Activated CD8-positive, alpha-beta memory T cell treated with anti-CD3 and anti-CD28 coated beads for 48 hours (primary cell): ENCODE measurements at places on chromosomes 3 and 15.

DNA sequence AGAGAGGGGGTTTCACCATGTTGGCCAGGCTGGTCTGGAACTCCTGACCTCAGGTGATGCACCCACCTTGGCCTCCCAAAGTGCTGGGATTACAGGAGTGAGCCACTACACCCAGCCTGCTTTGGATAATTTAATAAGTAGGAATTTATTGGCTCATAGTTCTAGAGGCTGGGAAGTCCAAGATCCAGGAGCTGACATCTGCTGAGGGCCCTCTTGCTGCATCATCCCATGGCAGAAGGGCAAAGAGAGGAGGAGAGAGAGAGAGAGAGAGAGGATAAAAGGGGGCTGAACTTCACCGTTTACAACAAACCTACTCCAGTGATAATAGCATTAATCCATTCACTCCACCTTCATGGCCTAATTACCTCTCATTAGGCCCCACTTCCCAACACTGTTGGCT, 62.0 kb upstream of the HES1 start:
- no peak for DNase-seq

- DNase-seq: no peak
These were observed 273.5 kb upstream of the SEMA6D start for GRCh38 chr15:47443839-47444238.

GRCh38 chr15:95681836-95682544, 648.5 kb upstream of the NR2F2 start:
- no peak for DNase-seq

GRCh38 chr3:187941135-187941847, 196.0 kb upstream of the BCL6 start:
- no peak for DNase-seq

DNA sequence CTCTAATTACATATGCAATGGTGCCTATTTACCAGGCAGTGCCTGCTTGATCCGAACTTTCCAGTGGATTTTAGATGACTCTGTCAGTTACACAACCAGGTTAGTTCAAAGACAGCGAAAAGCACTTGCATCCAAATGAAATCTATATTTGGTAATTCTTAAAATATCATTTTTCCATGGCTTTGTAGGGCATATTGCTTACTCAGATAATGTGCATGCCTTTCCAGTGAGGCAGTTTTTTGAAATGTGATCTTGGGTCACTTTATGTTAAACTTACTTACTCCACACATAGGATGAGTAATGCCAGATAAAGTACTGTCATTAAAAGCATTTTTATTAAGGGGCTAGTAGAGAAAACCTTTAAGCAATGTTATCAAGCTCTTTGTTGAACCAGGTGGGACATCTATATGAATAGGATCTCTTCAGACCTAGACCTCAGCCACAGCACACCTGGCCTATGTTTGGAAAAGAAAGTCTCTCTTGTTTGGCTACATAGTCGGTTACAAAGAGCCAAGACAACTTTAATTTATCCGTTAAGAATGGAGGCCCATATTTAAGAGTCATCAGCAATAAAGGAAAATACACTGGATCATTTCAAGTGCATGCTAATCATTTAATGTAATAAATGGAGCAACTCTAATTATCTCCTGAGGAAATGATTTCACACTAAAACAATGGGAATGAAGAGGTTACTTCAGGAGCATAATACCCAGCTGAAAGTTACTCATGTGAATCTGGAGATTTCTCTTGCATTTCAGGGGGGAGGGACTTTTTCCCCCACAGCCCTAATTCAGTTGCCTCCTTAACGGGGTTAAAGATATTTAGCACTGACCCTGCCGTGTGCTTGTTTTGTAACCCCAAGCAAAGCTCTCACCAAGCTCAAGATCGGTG, 56.3 kb upstream of the TMCO5A start:
- DNase-seq: no peak

- no peak for DNase-seq
These were observed 304.3 kb downstream of the ZIC1 start for GRCh38 chr3:147713234-147714133.

DNA sequence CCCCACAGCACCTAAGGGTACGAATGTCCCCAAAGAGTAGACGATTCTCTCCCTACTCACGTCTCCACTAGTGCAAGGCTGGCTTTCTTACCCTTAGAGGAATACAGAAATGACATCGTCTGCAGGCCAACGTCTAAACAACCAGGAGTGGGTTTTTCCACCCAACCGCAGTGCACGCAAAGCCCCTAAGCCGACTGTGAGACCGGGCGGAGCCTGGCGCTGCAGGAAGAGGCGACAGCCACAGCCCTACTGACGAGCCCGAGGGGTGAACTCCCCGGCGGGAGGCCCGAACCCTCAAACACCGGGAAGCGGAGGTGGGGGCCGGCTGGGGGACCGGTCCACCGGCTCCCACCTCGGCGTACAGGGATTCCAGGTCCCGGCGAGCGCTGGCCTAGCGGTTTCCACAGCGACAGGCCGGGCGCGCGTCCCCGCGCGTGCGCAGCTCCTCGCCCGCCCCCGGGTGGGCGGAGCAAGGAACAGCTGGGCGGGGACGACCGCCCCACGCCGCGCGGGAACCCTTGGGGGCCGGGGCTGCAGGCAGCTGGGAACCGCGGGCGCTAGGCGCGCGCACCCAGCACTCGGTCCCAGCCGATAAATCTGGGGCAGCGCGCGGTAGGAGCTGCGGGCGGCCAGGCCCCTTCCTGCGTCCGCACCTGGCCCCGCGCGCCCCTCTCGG, at the start of the genes CEP19 and PIGX:
Gene CEP19, minus strand, starts transcription at position 413 of the 676 bp plus-strand sequence. CDS start 3,593 bp downstream, outside the sequence.
Gene PIGX, plus strand, starts transcription at position 540 of the 676 bp plus-strand sequence.
- peak; percentile 87 for DNase-seq

DNA sequence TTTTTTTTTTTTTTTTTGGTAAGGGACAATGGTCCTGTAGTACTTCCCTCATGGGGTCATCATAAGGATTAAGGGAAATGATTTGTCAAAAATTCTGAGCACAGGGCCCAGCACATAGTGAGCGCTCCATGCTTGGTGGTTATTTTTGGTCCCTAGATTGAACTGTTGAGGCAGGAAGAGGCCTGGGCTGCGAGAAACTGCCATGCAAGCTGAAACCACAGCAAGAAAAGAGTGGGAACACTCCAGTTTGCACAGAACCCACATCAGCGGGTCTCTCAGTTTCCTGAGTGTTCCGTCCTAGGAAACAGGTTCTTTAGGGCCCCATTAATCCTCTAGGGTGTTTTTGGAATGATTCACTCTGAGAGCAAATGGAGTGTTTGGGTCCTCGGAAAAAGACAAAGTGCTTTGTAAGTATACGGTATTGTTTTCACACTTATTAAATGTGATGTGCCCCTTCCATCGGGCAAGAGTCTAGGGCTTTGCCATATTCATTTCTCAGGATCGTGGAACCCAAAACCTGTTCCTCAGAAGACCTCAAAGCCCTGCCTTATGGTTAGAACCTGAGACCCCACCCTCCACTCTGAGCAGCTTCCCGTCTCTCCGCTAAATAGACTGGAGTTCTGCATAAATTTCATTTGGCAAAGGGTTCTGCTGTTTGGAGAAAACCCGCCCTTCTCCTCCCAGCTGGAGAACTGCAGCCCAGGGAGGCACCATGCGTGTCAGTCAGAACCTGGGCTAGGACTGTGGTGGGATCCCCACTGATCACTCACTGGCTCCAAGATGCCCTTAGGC, 60.4 kb downstream of the SPSB4 start:
- no peak for DNase-seq

GRCh38 chr3:100104442-100104798, 9.9 kb downstream of the FILIP1L start:
- DNase-seq: no peak

- DNase-seq: no peak
These were observed 60.8 kb downstream of the RYK start for GRCh38 chr3:134189849-134190248.

GRCh38 chr3:2714834-2715233, 395.3 kb downstream of the IL5RA start:
- no peak for DNase-seq

DNA sequence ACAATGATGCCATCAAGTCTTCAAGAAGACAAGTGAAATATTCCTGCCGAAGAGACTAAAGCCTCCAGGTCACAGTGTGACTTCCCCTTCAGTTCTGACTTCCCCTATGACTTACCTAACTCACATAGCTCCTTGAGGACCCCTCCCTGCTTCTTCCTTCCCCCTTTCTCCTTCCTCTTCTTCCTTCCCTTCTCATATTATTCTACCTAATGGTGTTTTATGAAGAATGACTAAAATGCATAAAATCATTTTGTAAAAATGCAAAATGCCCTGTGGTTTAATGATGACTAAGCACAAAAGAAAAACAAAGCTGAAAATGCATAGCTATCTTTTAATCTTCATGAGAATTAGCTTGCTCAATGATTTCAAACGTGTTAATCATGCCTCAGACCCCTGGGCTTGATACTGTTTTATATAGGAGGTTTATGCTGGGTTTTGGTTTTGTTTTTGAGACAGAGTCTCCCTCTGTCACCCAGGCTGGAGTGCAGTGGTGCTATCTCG, 26.1 kb upstream of the TM4SF4 start:
- no peak for DNase-seq

DNA sequence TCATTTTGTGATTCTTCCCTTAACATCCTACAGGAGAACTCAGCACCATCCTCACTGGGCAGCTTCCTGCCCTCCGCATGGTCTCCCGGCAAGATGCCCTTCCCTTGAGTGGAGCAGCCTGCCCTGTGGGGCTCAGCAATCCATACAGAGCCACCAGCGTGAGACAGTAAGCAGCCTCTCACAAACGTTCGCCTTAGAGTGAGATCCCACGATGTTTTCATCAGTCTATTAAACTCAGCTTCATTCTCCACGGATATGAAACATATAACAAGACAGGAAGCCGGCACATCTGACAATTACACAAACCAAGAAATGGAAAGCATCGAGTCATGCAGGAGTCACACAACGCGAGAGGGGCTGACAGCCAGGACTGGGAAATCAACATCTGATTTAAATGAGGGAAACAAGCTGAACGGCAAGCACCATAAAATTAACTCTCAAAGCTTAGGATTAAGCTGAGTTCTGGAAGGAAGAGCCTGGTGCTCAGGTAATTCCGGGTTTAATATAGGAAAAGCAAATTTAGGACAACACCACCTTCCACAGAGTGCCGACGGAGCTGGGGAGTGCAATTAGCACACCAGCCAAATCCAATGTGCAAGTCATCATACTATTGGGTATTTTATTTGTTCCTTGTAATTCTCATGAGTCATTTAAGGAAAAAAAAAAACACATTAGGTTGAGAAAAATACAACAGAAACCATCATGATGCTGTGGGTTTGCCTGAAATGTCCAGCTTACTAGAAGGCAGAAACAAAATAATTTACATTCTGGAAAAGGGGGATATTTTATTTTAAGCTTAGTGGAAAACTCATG, 272.0 kb downstream of the OCA2 start:
- DNase-seq: no peak

DNA sequence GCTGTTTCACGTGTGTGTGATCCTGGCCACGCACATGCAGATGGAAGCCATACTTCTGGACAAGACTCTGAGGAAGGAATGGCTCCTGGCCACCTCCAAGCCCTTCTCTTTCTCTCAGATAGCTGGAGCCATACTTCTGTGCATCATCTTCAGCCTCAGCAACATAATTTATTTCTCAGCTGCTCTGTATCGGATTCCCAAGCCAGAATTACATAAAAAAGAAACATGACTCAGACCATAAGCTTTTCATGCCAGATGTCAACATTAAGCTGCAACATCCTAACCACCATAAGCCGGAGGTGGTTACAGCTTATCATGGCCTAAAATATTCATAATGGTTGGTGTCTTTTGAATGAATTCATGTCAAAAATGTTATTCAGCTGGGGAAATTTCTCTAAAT, 10.6 kb upstream of the KIF23 start:
- no peak for DNase-seq

DNA sequence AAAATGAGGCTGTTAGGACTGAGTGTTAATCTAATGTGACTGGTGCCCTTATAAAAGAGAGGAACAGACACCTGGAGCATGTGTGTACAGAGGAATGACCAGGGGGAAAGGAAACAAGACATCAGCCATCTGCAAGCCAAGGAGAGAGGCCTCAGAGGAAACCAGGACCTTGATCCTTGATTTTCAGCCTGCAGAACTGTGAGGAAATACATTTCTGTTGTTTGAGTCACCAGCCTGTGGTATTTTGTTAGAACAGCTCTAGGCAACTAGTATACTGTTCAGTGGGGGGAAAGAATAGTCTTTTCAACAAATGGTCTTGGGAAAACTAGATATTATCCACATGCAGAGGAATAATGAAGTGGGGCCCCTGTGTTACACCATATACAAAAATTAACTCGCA, 80.6 kb downstream of the CCR1 start:
- DNase-seq: no peak

GRCh38 chr15:36449662-36450145, 129.7 kb upstream of the CDIN1 start:
- no peak for DNase-seq

GRCh38 chr3:115218859-115219258, 71.8 kb upstream of the ZBTB20 start:
- no peak for DNase-seq

DNA sequence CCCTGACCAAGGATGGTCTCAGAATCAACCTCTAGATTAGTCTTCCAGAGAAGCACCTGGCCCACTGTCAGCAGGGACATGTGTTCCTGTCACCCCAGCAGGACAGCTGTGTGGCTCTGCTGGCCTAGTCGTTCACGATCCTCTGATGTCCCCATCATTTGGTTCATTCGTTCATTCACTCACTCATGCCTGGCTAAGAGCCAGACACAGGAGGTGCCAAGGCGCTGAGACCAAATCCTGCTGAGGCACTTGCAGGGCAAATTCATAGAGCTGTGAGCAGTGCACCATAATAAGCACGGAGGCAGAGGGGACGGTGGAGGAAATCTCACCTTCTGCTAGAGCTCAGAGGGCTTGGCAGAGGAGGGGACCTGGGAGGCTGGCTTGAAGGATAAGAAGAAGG, 49.9 kb upstream of the FGD5 start:
- no peak for DNase-seq

- DNase-seq: no peak
These were observed 194.0 kb upstream of the FEZF2 start for GRCh38 chr3:62567097-62568021.

- no peak for DNase-seq
These were observed 72.8 kb upstream of the IQSEC1 start for GRCh38 chr3:13145826-13146642.

DNA sequence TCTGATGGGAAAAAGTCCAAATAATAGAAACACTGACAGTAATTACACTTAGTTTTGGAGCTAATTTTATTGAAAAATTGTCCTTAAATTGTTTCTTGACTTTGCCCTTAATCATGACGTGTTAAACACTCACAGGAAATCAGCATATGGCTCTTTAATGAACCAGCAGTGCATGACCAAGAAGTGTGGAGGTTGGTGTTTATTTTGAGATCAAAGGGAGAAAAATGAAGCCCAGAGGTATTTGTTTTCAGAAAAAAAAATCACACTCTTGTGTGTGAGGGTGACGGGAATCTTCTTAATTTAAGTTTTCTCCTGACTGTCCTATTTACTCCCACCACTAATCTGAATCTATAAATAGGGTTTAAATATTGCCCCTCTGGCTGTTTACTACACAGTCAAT, 28.8 kb upstream of the SYNM start:
- DNase-seq: no peak
